Amniotic stem cell (primary cell): ENCODE measurements at places on chromosomes 2 and 18.
A peak's percentile ranks its signal among the peaks of the same experiment; 100 is the strongest.

DNA sequence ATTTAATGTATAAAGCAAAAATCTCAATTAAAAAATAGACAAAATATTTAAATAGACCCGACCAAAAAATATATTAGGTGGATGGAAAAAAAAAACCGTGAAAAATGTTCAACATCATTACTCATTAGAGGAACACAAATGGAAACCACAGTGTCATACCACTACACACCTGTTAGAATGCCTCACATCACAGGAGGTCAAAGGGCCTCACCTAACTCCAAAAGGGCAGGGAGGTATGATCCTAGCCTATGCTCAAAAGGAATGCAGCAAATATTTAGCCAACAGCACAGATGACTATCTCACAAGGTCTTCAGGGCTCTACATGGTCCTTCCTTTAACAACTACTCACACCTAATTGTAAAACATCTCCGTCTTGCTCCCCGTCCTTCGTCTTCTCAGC is 185.5 kb upstream of the SETBP1 start:
- DNase-seq: no peak

DNA sequence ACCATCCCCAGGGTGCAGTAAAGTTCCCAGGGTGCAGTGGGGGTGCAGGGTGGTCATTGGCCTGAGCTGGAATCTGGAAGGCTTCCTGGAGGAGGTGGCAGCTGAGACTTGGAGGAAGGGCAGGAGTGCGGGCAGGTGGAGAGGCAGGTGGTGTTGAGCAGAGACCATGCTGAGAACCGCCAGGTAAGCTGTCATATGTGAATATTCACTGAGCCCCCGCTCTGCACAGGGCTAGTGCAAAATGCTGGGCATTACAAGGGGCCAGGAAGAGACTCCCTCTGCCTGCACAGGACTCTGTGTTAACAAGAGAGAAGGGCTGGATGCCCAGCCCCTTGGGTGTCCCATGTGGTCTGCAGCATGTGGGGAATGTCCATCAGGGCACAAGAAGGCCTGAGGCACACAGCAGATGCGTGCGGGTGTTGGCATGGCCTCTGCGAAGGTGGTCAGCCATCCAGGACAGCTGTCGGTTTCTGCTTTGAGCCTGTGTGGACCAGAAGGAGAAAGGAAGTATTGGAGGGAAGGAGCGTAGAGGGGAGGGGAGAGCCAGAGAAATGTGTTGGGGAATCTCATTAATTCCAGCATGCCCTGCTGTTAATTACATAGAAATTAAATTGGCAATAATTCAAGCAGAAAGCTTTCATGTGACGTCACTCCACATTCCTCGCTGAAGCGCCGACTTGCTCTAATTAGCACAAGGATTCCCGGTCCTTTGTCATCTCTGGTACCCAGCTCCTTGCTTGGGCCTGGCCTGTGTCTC is 62.8 kb upstream of the OTOS start:
- DNase-seq: no peak

- peak; percentile 50 for DNase-seq
Measured at GRCh38 chr2:6896930-6897759, 19.6 kb downstream of the RSAD2 start.

DNA sequence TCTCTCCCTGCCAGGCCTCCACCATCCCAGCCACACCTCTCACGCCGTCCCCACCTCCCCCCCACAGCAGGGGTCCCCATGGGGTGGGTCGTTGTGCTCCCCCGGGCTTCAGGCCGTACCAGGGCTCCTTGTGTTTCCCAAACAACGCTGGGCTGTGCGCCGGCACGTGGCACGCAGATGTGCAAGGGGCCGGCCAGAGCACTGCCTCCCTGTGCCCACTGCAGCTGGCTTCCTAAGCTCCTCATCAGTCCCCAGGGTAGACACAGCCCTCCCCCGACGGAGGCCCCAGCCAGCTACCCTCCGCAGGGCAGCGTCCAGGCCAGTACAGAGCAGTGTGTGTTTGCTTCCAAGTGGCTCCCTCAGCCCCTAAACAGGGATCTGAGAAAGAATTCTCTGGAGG is 34.0 kb downstream of the BIN1 start:
- no peak for DNase-seq

DNA sequence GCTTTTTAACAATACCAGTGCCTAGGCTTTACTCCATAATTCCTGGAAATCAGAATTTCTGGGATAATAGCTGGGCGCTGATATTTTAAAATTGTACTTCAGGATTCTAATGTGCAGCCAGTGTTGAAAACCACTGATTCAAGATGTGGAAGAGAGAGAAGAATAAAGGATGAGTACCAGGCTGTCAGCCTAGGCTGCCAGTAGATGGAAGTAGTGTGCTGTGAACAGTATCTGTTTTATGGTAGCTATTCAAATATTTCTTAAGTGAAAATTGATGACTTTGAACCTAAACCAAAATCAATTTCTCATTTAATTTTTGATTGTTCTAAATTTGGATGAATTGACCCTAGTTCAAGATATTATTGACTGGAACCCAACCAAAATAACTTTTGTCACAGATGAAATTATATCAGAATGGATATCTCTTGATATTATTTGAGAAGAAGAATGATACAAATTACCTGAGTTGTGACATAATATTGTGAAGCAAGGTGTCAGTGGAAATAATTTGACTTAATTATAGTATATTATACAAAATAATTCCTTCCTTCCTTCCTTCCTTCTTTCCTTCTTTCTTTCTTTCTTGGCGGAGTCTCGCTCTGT is 88.0 kb downstream of the COMMD1 start:
- DNase-seq: peak; percentile 18

- DNase-seq: no peak
Measured at GRCh38 chr2:180890781-180891180, 89.6 kb upstream of the UBE2E3 start.

DNA sequence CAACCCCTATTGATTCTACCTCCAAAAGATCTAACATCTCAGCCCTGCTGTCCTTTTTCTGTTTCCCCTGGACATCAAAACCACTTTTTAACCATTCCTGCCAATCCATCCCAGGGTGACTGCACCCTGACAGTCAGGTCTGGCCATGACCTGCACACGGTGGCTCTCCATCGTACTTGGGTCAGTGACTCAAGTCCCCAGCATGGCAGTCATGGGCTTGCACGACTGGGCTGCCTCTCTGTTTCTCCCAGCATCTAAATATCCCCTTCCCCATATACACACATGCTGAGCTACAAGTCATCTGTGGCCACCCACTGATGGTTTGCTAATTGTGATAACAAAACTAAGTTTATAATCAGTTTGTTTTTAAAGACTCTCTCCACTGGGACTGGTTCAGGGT is 6.6 kb downstream of the NCK2 start:
- DNase-seq: no peak
